Activated CD4-positive, CD25-positive, alpha-beta regulatory T cell (primary cell): ENCODE measurements at places on chromosomes 12 and 14.

DNA sequence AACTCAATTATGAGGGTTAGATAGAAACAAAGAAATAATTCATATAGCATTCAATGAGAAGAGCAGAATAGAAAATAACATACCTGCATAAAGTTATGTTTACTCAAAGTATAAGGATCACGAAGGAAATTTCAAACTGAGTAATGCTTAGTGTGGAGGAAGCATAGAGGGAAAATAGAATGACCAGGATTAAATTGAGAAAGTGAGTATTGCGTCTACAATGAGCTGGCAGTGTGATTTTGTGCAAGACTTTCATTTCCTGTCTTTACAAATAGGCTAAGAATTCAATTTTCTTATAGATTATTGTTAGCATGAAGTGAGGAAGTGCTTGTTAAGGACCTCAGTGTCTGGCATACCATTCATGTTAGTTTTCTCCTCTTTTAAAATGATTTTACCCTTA is 12.0 kb downstream of the ADGRD1 start:
- no peak for DNase-seq

- no peak for DNase-seq
Observed at GRCh38 chr12:120132054-120132836, 15.7 kb upstream of the RAB35 start.

DNA sequence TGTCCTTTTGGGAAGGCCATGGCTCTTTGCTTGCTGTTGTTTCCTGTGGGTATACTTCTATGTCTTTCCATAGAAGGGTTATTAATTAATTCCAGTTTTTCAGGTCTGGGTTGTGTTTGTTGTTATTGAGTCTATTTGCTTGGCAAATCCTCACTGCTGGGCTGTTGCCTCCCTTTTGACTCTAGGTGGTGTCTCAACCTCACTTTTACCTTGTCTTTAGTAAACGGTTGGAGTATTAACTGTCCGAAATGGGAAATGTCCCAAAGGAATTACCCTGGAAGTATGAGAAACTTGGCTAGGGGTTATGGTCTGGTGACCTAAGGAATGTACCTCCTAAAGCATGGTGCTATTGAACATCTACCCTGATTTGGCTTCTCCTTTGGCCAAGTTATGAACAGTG is 16.7 kb downstream of the PRH1 start:
- no peak for DNase-seq

DNA sequence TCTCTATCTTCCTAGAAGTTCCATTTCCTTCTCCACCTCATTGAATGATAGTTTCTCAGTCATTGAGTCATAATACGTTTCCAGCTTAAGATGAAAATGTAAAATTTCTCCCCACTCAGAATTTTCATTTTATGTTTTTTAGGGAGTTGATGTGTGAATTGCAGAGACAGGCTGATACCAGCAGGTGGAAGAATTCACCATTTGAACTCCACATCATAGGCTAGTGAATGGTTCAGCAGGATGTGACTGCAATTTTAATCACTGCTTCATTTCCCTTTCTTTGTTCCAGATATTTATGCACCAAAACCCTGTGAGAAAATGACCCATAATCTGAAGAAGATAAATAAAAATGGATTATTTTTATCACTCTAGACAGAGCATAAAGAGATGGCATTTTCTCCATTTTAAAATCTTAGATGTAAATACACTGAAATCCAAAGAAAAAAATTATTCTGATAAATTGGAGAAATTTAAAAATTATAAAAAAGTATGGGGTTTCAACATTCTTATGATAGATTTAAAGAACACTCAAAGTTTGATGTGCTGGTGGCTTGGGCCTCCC is 10.6 kb upstream of the PYGL start:
- DNase-seq = no peak

DNA sequence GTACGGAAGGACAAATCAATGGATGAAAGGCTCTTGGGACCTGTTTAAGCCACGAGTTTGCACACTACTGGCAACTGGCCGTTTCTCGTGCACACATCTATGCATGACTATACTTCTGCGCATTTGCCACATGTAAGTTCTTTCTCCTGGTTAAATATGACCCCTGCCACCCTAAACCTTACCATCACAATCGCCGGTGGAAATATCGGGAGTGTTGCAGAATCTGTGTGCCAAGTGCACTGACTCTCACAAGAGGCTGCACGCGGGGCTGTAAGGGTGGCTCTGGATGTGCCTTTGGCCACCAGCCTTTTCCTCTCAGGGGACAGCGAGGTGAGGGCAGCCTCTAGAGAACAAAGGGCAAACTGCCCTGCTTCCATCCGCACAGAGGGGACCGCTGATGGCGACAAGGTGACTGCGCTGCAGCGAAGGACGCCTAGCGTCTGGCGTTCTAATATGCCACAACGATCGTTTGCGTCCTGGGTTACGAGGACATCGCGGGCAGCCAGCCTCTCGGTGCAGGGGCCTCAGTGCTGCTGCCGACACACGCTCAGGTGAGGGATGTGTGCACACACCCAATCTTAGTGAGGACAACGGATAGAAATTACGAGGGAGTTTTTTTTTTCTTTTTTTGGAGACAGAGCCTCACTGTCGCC is 232.2 kb downstream of the PCNX1 start:
- DNase-seq = no peak
